Neural crest cell (in vitro differentiated cells): ENCODE measurements at places on chromosomes 4 and X.

GRCh38 chr4:4289941-4290850 lies at the start of the genes LYAR and ZBTB49:
Gene LYAR, minus strand, starts transcription at chr4:4290154. Its CDS starts 6,412 bp downstream, at chr4:4283742.
Gene ZBTB49, plus strand, starts transcription at chr4:4290251. Its CDS starts 9,695 bp downstream, at chr4:4299946.
- peak; percentile 94 for DNase-seq

- no peak for DNase-seq
Measured at GRCh38 chr4:158823461-158823873, 54.6 kb downstream of the FNIP2 start.

- DNase-seq, result no peak
Measured at GRCh38 chr4:107008115-107008514, 28.0 kb downstream of the DKK2 start.

DNA sequence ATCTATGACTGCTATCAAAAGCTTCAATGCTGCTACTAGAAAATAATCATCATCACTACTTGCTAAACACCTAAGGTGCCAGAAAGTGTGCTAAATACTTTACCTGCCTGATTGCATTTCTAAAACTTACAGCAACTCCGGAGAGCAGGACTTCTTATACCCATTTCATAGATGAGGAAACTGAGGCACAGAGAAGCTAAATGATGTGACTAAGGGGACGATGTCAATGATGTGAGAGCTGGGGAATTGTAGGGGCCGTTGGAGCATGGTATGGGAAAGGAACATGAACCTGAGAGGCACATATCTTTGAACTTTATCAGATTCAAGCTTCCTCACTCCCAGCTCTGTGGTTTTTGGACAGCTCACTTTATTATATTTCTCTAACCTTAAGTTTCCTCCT lies 38.7 kb downstream of the CCKAR start:
- DNase-seq, result no peak

DNA sequence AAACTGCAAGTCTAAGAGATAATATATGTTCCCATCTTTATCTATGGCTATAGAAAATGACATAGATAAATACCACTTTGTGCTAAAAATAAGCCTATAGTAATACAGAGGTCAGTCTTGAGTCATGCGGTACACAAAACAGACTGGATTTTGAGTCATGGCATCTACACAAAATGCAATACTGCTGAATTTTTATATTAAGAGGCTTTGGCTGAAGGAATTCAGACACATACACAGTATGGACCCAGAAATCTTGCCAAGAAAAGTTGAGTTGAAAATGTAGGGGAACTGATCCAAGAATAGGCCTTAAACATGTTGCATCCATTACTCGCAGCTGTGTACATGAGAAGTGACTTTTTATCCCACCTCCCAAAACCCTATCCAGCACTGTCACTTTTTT lies 184.4 kb downstream of the TENM3 start:
- DNase-seq, result no peak

DNA sequence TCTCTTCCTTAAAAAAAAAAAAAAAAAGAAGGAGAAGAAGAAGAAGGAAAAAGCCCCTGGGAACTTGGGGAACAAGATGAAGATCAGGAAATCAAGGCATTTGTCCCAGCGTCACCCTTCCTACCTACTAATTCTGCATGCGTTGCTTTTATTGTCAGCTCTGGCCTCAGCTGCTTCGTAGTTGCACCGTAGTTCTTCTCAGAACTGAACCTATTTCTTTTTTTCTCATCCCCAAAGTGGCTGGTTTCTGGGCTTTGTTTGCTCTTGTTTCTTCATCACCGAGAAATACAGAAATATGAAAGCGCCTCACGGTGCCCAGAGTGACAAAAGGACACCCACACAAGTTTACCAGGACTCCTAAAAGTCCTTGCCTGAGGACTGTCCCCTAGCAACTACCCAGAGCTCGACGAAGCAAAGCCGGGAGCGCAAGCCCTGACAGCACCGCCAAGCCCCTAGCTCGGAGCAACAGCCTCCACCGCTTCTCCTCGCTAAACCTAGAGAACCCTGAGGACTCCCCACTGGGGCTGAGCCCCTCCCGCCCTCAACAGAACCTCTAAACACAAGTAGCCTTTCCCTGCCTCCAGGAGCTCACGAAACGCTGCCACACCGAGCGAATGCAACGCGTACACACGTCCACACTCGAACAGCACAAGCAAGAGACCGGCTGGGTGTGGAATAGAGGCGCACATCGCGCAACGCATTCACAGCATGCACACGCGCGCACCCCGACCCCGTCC lies 710 bp downstream of the PRKG2 start:
- peak; percentile 12 for DNase-seq

DNA sequence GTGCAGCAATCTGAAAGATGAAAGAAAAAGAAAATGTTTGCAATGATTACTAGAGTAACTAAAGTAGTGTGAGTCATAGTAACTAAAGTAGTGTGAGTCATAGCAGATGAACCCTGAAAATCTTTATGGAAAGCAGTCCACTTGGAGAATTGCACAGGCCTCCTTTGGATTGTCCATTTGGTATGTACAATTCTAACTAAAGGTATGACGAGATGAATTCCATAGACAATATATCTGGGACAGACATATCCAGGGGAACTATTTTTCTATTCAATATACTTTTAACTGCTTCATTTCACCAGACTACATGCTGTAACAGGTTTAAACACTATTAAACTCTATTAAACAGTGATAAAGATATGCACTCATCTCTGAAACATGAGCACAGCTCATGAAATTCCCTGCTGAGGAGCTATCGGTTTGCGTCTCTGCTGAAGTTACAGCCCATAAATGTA lies 798.7 kb downstream of the PCDH7 start:
- DNase-seq, result no peak

DNA sequence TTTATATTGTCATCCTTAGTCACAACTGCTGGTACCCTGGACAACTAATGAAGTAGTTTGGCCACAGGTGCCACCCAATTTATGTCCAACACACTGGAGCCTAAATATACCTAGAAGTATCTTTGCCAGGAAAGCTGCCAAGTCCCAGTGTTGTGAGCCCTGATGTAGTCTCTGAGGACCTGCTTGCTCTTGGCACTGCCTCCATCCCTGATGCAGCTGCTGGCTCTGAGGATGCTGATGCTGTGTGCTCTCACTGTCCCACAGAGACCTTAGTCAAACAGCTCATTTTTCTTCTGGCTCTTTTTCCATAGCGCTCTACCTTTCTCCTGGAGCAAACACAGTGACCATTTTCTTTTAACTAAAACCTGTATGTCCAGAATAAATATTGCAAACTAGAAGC lies 1535.4 kb upstream of the ADGRL3 start:
- no peak for DNase-seq

DNA sequence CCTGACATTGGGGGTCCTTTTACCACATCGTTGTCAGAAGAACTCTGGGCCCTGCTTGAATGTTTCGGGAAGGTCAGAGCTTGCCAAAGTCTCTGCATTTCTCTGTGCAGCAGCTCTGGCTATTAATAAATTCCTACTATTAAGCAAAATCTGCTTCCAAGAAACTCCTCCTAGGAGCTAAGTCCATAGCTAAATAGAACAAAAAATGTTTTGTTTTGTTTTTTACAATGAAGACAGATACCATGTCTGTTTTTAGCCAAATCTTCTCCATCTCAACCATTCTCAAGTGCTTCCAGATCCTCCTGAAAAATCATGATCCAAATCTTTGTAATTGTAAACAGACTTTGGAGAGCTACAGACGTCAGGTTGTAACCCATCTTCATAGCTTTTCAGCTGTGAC lies 161.6 kb downstream of the SPATA18 start:
- DNase-seq, result no peak

GRCh38 chr4:52071791-52072546 lies 20.9 kb downstream of the SPATA18 start:
- DNase-seq, result no peak

GRCh38 chr4:13386405-13387107 lies 97.6 kb downstream of the RAB28 start:
- DNase-seq, result no peak

DNA sequence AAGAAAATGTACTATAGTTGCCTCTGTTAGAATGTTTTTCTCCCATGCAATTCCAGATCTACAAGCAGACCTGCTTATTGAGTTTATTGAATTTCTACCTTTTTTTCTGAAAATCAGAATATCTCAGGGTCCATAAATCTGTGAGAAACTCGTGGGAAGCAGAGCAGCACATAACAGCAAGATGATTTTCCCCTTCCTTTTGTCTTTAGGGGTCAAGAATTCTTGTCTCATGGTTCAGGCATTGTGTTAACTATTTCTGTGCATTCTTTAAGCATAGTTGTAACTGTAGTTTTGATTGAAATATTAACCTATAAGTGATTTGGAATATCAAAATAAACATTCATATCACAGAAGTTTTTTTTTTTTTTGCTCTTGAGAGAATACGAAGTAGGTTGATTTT lies 11.4 kb downstream of the EDNRA start:
- DNase-seq, result no peak

GRCh38 chrX:94107981-94108380 lies 434.0 kb downstream of the FAM133A start:
- no peak for DNase-seq

- no peak for DNase-seq
Measured at GRCh38 chr4:83171436-83172039, 57.0 kb upstream of the PLAC8 start.

DNA sequence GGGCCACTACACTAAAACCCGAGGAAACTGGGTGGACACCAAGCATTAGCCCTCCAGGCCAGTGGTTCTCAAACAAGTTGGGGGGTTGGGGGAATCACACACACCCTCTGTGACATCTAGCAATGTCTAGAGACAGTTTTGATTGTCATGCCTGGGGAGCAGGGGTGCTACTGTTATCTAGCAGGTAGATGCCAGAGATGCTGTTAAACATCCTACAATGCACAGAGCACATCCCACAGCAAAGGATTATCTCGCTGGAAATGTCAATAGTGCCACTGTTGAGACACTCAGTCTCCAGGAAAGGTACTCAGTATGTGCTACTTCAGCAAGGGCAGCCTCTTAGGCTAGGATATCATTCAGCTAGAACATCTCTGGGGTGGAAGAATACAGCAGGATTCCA lies 1.3 kb downstream of the SMC1A start:
- DNase-seq, result no peak

DNA sequence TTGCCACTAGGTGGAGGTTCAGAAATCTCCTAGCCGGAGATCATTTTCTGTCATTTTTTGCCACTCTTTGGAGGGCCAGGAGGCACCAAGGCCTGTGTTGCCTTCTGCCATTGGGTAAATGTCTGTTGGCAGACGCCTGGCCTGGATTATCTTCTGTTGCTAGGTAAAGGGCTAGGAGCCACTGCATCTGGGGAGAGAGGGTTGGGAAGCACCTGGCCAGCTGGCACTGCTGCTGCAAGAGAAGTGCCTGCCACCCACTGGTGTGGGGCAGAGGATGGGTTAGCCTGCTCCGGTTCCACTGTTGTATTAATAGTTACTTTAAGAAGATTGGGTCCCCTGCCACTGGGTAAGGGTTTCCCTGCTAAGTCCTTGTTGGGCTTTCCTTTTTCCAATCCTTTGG lies 58.1 kb downstream of the AWAT2 start:
- DNase-seq, result no peak

DNA sequence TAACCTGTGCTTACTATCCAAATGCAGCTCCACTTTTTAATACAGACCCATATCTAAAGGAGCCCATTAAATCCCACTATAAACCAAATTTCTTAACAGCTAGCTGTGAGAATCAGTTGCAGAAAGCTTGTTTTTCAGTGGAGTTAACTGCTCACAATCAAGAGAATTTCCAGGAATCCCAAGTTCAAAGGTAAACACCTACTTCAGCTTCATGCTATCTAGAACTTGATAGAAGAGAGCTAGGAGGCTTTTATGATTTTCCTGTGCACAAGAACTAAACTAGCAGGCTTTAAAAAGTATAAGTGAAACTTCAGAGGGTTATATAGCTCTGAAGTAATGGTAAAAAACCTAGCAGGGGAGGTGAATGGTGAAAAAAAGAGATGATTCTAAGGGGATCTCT lies 96.2 kb upstream of the PABPC4L start:
- no peak for DNase-seq
